T-helper 17 cell (primary cell): ENCODE measurements at places on chromosomes 1 and 21. TPM values are rescaled to one million over a fixed set of nuclear protein-coding genes. Genes with fewer than 3 reads are reported as not detected.

FAM131C gene
- not detected for total RNA-seq

CA14 gene
- not detected for total RNA-seq

ENAH gene
- total RNA-seq: 0.57 TPM

- no peak for DNase-seq
Observed at GRCh38 chr21:27134516-27134915, 167.6 kb upstream of the ADAMTS5 start.

KRTAP20-2 gene
- total RNA-seq: not detected

- DNase-seq: no peak
Observed at GRCh38 chr1:154398678-154399077, 6.5 kb upstream of the IL6R start.

DNA sequence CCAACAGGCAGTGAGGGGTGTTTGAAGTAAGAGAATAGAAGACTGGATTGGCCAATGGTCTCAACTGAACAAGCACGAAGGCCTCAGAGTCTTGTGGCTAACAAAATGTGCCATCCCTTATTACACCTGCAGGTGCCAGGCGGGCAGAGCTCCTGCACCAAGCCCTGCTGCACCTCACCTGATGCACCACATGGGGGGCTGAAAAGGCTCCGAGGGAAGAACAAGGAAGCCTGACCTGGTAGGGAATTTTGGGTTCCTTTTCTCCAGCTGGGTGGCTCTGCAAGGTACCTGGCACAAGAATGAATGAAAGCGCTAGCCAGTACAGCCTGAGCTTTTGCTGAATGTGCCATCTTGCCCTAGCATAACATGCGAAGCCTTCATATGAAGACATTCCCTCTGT, 9.7 kb downstream of the HSD3B1 start:
- DNase-seq: no peak

MYOM3 gene
- total RNA-seq: not detected

- no peak for DNase-seq
Observed at GRCh38 chr1:109530457-109531087, 9.1 kb upstream of the GPR61 start.

RORC gene
- 38.4 TPM for total RNA-seq
